ENCODE measurements at places on chromosomes 6 and 20.

DNA sequence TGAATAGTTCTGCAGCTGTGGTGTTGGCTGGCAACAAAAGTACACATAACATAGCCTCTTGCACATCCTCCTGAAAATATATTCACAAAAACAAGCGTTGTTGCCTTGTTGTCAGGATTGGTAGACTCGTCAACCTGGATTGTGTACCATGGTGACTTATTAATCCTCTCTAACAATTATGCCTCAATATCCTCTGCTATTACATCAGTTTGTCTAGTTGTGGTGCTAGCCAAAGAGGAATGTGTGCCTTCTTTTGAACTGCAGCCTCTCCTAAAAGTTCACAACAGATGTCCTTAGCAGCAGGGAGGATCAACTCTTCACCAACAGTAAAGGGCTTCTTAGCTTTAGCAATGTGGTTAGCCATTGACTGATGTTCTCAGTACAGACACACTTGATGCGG lies 3.6 kb upstream of the SF3B5 start:
- no peak for DNase-seq

GRCh38 chr6:155143578-155144106 lies 120.2 kb upstream of the CLDN20 start:
- DNase-seq = no peak

- no peak for DNase-seq
Observed at GRCh38 chr6:43278524-43279078, 19.5 kb upstream of the SLC22A7 start.

DNA sequence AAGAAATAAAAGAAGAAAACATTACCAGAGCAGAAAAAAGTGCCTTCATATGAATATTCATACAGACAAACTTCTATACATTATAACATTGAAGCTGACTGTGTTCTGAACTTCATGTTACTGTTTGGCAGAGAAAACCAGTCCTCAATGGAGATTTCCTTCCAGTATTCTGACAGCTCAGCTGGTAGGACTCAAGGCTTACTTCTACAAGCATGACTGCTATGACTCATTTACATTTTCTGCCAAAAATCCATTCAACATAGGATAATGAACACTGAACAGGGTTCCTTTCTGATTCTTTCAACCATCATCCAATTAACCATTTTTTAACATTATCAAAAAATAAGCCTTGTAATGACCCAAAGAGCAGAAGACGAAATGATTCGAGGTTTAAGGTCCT lies 25.4 kb downstream of the COL9A1 start:
- DNase-seq = no peak

- DNase-seq = no peak
Observed at GRCh38 chr6:104187616-104188015, 672.1 kb downstream of the HACE1 start.

- no peak for DNase-seq
Observed at GRCh38 chr6:170090561-170090960, 200.3 kb downstream of the DLL1 start.

- DNase-seq = no peak
Observed at GRCh38 chr20:43187476-43188233, 2.1 kb downstream of the PTPRT start.

- no peak for DNase-seq
Observed at GRCh38 chr6:122050242-122050755, 349.2 kb upstream of the HSF2 start.

- no peak for DNase-seq
Observed at GRCh38 chr6:160226118-160226591, 32.5 kb downstream of the SLC22A2 start.

- DNase-seq = no peak
Observed at GRCh38 chr20:23646106-23646873, 8.5 kb upstream of the CST3 start.

DNA sequence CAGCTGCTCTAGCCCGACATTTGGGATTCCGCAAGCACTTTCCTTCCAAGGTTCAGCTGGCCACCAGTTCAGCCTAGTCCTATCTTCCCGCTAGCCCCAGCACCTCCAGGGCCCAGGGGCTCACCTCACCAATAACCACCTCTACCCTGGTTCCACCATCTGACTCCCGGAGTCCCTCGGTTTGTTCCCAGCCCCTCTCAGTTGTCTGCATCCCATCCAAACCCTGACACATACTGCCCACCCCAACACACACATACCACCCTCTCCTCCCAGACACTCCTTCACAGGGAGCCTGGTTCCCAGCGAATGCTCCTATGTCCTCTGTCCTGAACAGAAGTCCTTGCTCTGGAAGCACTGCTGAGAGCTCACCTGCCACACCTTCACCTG lies 418 bp downstream of the TNXB start:
- DNase-seq = no peak

GRCh38 chr20:32357375-32357868 lies 709 bp upstream of the ASXL1 start:
- DNase-seq = no peak

DNA sequence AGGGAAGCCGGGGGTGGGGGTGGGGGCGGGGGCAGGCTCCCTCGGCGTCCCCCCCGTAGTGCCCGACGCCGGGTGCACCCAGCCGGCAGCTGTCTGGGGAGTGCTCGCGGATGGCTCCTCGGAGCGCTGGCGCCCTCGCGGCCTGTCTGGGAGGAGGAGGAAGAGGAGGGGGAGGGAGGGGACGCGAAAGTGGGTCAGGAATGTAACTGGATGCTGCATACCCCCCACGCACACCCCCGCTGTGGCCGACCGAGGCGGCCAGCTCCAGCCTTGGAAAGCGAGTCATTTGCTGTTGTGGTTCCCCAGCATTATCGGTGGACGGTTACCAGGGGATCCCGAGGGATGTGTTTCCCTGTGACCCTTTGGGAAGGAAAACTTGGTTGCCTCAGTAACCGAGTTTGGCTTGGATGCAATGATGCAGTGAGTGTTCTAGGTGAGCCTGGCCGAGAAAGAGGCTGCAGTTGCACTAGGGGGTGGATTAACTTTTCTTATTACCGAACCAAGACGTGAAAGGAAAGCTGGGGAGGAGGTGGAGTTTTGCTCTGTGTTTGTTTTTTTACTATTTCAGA lies 55.2 kb upstream of the RREB1 start:
- DNase-seq = no peak

DNA sequence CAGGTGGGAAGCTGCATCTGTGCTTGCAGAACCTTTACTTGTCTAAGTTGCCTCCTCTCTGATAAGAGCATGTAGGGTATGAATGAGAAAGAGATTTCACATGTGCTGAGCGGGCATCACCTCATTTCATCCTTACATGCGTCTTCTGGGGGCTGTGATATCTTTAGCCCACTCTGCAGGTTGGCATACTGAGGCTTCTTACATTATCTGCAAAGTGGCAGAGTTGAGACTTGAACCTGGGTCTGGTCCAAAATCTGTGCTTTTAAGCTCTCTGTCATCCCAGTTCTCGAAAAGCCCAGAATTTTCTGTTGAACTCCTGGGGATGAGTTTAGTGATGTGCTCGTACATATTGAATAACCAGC lies 2.0 kb upstream of the SRC start:
- no peak for DNase-seq

DNA sequence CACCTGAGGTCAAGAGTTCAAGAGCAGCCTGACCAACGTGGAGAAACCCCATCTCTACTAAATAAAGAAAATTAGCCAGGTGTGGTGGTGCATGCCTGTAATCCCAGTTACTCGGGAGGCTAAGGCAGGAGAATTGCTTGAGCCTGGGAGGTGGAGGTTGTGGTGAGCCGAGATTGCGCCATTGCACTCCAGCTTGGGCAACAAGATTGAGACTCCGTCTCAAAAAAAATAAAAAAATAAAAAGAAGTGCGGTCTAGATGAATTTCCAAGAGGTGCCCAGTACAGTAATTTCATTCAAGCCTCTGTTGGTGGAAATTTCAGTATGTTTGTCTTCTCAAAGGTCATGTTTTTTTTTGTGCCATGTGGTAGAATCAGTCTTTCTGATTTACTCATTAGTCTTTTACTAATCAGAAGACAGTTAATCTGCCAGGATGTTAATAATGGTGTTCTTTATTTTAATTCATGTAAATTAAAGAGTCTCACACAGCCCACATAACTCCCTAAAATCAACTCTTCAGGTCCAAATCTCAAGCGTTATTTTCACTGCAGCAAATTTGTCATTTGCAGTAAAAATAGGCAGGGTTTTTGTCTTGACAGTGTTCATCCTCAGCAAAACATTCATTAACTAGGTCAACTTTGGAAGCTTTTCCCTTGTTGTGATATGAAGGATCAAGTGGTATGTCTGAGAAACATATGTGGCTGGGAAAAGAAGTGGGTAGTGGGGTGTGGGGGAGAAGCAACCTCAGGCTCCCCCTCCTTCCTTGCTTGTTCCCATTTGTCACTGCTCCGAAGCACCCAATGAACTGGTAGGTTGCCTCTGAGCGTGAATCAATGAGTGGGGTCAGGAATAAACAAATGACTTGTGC lies 13.3 kb downstream of the TP53INP2 start:
- DNase-seq = no peak

DNA sequence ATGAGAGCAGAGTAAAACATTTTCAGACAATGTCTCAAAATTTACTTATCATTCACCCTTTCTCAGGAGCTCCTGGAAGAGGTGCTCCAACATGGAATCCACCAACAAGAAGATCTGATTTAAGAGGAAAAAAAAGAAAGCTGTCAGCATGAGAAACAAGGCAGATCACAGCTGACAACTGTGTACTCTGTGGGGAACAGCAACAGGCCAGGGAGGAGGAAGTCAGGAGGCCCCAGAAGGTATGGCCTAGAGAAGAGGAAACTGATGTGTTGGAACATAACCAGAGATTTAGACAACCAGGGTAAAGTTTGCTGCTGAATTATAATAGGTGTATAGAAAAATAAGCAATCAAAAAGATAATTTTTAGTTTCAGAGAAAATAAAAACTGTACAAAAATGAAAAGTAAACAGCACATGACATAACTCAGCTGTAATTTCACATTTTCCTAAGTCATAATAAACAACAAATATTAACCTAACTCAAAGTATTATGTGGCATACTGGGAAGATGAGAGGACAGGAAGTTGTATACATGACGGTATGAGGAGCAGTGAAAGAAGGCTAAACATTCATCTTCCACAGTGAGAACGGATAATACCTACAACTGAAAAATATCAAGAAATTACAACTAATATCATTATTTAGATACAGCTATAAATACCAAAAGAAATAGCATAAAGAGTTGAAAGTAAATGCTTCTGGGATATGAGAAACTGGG lies 113.6 kb upstream of the EMILIN3 start:
- no peak for DNase-seq

GRCh38 chr6:98633886-98634285 lies 200.5 kb upstream of the POU3F2 start:
- no peak for DNase-seq
